ENCODE measurements at places on chromosomes 1 and 21.
A peak's percentile ranks its signal among the peaks of the same experiment; 100 is the strongest.

GRCh38 chr1:90356991-90357390 is 360.1 kb downstream of the BARHL2 start:
- no peak for DNase-seq

GRCh38 chr1:181675091-181675917 is 192.0 kb downstream of the CACNA1E start:
- no peak for DNase-seq

DNA sequence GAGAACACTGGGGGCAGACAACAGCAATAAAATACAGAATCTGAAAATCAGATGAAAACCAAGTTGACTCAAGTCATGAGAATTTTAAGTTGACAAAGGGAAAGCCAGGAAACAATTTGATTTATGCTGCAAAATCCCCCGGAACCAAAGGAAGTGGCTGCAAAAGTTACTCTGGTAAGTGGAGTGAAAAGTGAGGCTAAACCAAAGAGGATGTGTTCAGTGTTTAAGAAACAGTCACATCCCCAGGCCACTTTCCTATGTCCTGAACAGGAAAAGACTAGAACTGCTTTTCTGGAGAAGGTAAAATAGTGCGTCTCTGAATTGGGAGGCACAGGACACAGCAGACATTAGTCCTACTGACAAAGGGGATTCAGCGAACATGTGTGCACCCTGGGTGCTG is 5.9 kb downstream of the TARBP1 start:
- DNase-seq, result no peak

- peak; percentile 27 for DNase-seq
Observed at GRCh38 chr1:163315773-163316374, 5.9 kb upstream of the NUF2 start.

DNA sequence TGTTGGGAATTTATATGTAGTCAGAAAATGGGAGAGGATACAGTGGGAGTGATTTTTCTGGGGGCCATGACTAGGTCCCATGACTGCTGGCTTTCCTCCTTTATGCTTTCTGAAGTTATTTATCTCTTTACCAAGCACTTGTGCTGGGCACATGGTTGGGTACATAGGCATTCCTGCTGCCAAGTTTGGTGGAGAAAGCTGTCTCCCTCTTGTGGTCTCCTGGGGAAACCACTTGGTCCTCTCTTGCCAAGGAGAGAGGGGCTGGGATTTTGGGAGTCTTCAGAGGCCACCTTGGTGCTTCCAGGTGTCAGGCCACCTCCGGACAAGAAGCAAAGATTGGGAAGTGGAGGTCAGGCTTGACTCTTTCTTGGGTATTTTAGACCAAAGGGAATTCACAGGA is 120.2 kb upstream of the KCNE2 start:
- no peak for DNase-seq

Data from astrocyte (in vitro differentiated cells and primary cell).